ENCODE measurements at places on chromosomes 6 and 20. TPM values are rescaled to one million over a fixed set of nuclear protein-coding genes. Genes with fewer than 3 reads are reported as not detected.

- DNase-seq: no peak
These were observed 18.6 kb downstream of the FARS2 start for GRCh38 chr6:5279891-5280338.

DNA sequence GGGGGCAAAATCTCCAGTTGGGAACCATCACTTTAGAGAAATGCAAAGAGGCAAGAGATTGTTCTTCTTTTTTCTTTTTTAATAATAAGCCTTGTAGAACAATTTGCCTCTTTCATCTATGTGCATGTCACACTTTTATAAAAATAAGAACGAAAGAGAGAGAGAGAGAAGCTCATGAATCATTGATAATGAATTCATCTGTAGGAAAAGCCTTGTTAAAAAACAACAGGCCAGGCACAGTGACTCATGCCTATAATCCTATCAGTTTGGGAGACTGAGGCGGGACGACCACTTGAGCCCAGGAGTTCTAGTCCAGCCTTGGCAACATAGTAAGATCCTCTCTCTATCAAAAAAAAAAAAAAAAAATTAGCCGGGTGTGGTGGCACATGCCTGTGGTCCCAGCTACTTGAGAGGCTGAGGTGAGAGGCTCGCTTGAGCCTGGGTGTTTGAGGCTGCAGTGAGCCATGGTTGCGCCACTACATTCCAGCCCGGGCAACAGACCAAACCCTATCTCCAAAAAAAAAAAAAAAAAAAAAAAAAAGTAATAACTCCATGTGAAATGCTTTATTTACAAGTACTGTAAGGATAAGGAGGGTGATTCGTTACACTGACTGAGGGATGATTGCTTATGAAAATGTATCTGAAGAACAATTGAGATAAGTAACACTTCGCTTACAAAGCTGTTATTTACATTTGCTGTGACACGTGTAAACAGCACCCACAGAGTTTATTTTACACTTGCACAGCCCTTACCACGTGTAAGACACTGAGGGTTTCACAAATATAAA lies 6.0 kb downstream of the CCN5 start:
- DNase-seq: peak; percentile 79

DNA sequence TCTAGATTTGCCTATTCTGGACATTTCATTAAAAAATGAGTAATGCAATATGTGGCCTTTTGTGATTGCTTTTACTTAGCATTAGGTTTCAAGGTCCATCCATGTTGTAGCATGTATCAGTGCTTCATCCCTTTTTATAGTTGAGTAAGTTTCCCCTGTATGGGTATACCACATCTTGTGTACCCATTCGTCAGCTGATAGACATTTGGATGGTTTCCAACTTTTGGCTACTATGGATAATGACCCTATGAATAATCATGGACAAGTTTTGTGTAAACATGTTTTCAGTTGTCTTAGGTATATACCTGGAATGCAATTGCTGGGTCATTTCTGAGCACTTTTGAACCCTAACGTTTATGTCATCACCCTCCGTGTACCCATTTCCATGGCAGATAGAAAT lies 15.4 kb downstream of the METTL24 start:
- no peak for DNase-seq

DNA sequence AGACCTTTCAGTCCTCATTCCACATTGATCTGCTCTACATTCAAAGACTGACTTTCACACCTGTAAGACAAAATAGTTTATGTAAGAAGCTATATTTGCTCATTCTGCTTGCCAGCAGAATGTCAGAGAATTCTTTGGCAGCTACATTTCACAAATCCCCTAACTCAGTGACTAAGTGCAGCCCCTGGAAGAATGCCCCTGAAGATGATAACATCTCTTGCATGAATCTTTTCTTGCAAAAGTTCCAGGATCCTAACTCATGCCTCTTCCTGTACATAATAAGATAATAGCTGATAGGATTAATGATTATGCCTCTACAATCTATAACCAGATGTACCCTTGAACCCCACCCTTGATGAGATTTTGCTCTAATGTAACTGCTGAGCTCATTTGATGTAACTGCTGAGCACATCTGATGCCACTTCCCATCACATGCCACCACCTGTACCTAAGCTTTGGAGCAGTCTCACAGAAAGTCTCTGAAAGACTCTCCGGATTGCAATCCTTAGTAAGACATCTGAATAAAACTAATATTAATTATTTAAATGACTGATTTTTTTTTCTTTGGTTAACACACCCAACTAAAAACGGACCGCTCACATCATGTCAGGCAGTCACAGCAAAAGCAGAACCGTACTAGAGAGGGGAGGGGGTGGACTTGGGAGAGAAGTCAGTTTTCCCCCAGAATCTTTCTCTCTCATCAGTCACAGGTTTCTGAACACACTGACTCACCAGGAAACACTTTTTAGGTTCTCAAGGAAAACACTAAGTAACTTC lies 684 bp upstream of the DNAH8 start:
- no peak for DNase-seq

GRCh38 chr6:106380407-106380806 lies 19.9 kb downstream of the CRYBG1 start:
- no peak for DNase-seq

GRCh38 chr6:1708122-1708521 lies 98.4 kb downstream of the FOXC1 start:
- DNase-seq: no peak

DNA sequence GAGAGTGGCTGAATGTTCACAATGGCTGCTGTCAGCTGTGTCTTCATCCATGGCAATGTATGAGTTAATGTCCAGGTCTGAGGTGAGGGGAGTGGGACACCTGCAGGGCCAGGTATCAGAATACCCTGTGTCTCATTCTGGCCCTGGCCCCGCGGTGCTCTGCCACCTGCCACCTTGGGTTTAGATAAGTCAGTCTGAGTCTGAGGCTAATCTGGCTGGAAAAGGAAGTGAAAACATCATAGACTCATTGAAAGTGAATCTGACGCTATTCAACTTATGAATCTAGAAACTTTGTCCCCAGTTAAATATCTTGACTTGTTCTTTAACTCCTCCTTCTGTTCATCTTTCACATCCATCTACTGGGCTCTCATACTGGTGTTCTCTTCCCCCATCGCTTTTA lies 267.1 kb upstream of the JAG1 start:
- DNase-seq: no peak

DNA sequence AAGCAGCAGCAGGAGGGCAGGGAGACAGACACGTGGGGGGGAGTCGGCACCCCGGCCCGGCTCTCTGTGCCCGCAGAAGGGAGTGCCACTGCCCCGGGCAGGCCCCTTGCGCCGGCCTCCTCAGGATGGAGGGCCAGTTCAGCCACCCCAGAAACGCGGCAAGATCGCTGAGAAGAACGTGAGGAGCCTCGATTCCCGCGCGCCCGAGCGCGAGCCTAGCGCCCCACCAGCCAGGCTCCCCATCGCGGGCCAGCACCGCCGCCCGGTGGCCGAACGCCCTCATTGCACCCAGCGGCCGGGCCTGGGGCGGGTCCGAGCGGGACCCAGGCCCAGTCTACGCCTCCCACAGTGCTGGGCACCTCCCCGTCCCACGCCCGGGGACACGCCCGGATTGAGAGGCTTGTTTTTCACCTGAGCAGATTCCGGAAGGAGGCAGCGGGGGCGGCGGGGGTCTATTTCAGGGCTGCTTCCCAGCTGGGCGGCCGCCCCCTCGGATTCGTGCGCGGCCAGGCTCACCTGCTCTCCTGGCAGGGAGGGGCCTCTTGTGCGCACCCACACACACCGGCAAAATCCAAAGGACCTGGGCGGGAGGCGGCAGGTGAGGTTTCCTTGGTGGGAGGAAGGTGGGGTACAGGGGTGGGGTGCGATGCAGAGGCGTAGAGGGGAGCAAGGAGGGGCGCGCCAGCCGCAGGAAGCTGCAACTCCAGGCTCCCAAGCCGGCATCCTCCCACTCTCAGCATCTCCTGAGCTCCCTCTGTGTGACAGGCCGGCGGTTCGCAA lies 9.0 kb upstream of the GRM4 start:
- no peak for DNase-seq

- DNase-seq: no peak
These were observed 37.8 kb downstream of the ILRUN start for GRCh38 chr6:34658605-34659265.

- DNase-seq: no peak
These were observed 184.2 kb downstream of the PLCB4 start for GRCh38 chr20:9253006-9253539.

GRCh38 chr20:38633577-38634093 lies 32.0 kb downstream of the ARHGAP40 start:
- peak; percentile 50 for DNase-seq

- no peak for DNase-seq
These were observed 31.5 kb upstream of the IRAK1BP1 start for GRCh38 chr6:78835817-78836216.

DNA sequence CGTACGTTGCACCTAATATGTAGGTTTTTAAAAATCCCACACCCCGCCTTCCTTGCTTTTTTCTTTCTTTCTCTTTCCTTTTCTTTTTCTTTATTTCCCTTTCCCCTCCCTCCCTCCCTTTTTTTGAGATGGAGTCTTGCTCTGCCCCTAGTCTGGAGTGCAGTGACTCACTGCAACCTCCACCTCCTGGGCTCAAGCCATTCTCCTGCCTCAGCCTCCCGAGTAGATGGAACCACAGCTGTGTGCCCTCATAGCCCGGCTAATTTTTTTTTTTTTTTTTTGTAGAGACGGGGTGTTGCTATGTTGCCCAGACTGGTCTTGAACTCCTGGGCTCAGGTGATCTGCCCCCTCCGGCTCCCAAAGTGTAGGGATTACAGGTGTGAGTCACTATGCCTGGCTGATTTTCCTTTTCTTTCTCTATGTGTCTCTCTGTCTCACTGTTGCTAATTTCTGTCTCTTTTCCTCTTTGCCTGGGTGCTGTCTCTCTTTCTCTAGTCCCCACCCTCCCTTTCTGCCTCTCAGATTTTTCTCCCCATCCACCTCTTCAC lies 61.2 kb downstream of the SRC start:
- no peak for DNase-seq

DNA sequence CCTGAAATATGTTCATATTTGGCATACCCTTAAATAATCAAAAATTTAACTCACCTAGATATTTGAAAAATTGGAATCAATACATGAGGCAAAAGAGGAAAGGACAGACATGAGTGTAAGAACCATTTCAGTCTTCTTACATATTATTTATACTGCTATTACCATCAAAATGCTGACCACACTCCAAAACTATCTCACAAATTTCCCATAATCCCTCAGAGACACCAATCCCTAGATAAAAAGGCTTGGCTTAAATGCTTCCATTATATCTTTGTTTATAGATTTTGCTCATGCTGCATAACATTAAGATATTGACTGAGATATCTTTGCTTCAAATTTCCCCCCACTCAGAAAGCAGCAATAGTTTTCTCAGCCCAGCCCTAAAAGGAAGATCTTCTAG lies 11.7 kb upstream of the NT5DC1 start:
- DNase-seq: no peak

DNA sequence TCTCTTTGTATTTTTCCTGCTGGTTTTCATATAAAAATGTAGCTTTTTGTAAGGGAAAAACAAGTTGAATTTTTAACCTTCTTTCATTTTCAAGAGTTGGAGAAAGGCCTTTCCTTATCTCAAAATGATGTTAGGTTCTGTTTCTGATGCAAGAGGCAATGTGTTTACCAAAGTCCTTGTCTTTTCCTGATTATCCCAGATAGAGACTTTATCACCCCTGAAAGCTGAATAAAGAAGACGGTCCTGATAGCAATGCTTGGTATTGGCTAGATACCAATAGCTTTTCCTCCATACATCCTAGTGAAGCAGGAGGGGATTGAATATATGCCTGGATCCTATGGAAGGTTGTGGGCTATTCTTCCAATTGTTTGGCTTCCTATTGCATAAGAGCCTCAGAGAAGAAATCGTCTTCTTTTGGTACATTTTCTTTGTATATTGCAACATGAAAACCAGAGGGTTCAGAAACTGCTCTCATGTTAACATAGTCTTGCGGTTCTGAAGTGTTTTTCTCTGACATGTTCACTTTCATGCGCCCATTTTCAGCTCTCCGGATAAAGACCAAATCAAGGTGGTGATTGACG lies 5.5 kb downstream of the PNLDC1 start:
- DNase-seq: no peak

- peak; percentile 39 for DNase-seq
These were observed 58.5 kb downstream of the PCNA start for GRCh38 chr20:5061213-5061612.

- no peak for DNase-seq
These were observed 147.8 kb upstream of the INSM1 start for GRCh38 chr20:20220134-20220533.

- no peak for DNase-seq
These were observed 551.2 kb downstream of the CDH26 start for GRCh38 chr20:60509407-60509806.

Gene KCNG1
- 11.3 TPM for total RNA-seq

Gene BFSP1
- 12.3 TPM for total RNA-seq

Gene TCFL5
- 10.3 TPM for total RNA-seq

Gene LY6G5C
- 0.97 TPM for total RNA-seq

Gene TFAP2A
- total RNA-seq: 5.0 TPM

Gene MUC21
- total RNA-seq: not detected

Gene KHDC1L
- not detected for total RNA-seq

Gene MEI4
- not detected for total RNA-seq

Gene SCUBE3
- total RNA-seq: not detected

Gene DLL1
- total RNA-seq: 2.2 TPM

Gene LRRC73
- total RNA-seq: 1.0 TPM

Gene BPIFB1
- total RNA-seq: 0.56 TPM
